NCI-H774 (cell line): ENCODE measurements at places on chromosomes 2 and 18.

DNA sequence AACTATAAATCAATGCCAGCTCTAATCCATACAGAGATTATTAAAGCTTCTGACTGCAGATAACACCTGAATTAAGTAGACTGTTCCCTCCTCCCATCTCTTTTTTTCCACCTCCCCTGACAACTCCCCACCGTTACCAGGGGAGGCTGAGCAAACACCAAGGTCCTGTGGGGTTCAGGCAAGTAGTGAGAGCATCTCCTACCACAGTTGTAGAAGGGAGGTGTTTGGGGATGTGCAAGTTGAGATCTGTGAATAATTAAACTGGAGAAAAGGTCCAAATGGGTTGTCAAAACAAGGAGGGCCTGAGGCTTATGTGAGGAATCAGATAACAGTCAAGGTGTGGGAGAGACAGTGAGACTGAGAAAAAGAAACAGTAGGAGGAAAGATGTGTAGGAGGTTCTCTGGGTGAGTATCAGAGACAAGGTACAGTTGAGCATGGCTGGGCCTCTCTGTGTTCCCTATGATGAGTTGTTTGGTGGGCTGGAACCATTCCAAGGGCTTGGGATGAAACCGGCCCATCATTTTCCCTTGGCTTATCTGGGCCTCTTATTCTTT is 194.6 kb downstream of the CYRIA start:
- DNase-seq = no peak

DNA sequence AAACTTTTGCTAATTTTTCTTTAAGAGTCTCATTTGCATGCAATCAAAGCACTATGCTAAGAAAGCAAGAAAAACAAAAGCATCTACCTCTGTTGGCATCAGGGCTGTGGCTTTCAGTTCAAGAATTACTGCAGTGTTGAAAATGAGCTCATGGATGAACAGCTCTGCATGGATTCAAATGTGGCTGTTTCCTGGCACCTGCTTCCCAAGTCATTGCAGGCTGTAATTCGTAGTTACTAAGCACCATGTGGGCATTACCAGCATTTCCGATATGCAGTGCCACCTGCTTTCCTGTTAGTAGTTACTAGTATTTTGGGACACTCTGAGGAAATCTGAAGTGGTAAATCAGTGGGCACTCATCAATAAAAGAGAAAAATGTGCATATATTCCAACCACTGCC is 37.8 kb upstream of the FAM110C start:
- DNase-seq = no peak

DNA sequence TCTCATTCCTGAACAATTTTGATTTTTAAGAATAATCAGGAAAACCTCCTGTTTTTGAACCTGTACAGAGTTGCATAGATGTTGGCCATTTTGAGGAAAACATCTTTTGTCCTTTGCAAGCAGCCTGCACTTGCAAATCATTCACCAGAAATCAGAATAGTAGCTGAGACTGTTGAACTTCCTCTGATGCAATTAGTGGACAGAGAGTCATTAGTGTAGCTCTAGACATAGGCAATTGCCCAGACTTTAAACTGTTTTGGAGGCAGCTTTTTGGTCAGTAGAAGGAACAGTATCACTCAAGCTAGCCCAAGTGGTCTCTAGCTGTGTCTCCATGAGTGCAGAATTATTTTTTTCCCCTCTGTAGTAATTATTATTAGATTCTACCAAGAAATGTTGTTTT is 326.1 kb downstream of the PIK3C3 start:
- no peak for DNase-seq

GRCh38 chr2:37205689-37206341 is 9.5 kb downstream of the CEBPZOS start:
- DNase-seq = no peak

DNA sequence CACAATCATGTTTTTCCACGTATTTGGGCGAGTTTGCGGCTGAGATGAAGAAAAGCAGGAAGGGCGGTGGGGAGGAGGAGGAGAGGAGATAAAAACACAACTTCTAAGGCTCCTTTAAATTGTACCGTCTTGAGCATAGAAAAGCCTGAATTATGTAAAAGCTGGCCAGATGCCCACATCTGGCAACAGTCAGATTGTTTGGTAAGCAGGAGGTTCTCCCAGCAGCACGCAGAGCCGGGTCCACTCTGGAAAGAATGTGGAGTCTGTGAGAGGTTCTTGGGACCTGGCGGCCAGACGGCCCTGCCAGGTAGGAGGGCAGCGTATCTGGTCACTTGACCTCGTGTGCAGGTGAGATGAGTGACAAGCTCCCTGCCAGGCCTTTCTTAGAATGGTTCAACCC is 215.3 kb upstream of the APCDD1 start:
- DNase-seq = no peak

- DNase-seq = no peak
Observed at GRCh38 chr2:127072396-127072795, 34.6 kb downstream of the BIN1 start.

DNA sequence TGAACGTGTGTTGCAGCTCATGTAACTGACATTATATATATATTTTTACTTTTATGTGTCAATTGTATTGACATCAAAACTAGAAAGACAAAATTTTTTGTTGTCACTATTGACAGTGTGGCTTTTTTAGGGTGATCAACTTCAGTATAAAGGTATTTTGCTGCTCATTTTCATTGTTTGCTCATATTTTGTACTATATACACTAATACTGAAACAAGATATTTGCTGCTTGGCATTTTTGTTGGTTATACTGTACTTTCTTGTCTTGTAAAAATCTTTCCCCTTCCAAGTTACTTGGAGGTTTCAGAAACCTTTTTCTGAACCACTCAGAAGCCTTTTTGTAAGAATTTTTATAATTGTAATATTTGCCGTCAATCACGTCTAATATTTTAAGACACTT is 16.5 kb downstream of the AFTPH start:
- no peak for DNase-seq

GRCh38 chr2:129861666-129862288 is 117.7 kb upstream of the RAB6C start:
- DNase-seq = no peak

DNA sequence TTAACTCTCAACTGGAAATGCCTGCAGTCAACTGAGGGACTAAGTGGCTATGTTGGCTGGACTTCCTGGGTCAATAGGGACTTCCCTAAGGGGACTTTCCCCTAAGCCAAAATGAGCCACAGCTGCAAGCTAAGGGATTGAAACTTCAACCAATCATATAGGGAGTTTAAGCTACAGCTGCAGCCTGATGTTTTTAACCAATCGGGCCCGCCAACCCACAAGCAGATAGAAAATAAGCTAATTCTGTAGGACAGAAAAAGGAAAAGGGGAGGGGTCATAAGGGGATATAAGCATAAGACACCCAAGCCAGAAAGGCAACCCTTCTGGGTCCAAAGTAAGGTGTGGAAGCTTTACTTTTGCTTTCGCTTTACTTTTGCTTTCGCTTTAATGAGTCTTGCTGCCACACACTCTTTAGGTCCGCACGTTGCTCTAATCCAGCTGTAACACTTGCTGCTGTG is 927.5 kb downstream of the ERBB4 start:
- no peak for DNase-seq

DNA sequence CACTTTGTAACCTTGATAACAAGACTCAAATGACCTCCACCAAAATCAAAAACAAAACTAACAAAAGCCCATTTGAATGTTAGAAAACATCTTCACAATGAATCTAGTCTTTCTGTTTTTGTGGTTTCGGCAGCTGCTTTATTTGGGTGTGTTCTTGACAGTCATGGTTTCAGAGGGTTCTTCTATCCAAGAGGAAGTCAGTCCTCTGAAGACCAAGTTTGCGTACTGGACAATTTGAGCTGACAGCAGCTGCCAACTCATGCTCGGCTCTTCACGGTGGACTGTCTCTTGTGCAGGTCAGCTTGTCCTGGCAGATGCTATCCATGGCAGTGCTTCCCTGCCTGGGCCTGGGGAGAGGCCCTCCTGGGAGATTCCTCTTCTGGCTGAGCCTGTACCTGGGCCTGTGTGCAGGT is 91.0 kb downstream of the TMEM17 start:
- DNase-seq = no peak

DNA sequence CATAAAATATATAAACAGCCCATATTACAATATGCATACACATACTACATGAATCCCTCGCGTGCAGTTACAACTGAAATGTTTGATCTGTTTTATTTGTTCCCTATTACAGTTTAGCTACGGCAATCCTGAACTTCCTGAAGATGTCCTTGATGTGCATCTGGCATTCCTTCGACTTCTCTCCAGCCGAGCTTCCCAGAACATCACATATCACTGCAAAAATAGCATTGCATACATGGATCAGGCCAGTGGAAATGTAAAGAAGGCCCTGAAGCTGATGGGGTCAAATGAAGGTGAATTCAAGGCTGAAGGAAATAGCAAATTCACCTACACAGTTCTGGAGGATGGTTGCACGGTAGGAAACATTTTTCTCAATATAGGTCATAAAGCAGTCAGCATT is 36.4 kb downstream of the COL3A1 start:
- no peak for DNase-seq

DNA sequence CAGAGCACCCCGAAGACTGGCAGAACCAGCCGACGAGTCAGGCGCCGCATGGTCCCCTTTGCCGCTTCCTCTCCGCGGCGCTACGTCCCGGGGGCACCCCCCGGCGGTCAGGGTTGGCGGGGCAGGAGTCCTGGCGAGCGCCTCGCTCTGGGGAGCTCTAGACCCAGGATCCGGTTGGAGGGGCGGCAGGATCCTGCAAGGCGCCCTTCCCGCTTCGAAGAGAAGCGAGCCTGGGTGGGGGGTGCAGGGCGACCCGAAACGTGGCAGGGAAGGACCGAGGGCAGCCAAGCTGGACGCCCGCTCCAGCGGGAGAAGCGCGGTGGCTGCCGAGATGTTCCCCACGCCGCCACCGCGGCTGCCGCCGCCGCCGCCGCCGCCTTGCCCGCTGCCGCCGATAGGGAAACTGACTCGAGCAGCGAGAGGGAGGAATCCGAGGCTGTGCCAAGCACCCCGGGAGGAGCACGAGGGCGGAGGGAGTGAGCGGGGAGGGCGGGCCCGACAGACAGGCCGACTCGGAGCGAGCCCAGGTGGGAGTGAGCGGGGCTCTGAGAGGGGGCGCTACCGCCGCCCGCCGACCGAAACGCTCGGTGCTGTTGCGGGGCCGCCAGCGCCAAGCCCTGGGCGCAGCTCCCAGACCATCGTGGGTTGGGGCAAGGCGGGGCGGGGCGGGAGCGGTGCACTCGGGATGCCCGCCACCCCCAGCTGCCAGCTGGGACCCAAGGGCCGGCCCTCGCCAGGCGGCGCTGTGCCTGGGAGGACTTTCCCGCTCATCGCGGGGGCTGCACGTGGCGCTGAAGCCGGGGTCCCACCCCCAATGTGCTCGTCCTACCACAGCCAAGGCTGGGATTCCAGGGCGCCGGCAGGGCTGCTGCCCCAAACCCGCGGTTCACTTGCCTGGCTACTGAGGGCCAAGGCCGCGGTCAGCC is at the start of gene GALNT14:
Gene GALNT14 (minus strand): TSS at position 404 of the 926 bp plus-strand sequence. CDS start 354 bp downstream, at position 50.
- DNase-seq = peak; percentile 23

GRCh38 chr2:240627736-240628506 is 2.6 kb downstream of the GPR35 start:
- DNase-seq = no peak
